Sigmoid colon (tissue), 7 donors: ENCODE measurements at places on chromosomes 1 and 21. TPM values are rescaled to one million over a fixed set of nuclear protein-coding genes. Genes with fewer than 3 reads are reported as not detected.

DNA sequence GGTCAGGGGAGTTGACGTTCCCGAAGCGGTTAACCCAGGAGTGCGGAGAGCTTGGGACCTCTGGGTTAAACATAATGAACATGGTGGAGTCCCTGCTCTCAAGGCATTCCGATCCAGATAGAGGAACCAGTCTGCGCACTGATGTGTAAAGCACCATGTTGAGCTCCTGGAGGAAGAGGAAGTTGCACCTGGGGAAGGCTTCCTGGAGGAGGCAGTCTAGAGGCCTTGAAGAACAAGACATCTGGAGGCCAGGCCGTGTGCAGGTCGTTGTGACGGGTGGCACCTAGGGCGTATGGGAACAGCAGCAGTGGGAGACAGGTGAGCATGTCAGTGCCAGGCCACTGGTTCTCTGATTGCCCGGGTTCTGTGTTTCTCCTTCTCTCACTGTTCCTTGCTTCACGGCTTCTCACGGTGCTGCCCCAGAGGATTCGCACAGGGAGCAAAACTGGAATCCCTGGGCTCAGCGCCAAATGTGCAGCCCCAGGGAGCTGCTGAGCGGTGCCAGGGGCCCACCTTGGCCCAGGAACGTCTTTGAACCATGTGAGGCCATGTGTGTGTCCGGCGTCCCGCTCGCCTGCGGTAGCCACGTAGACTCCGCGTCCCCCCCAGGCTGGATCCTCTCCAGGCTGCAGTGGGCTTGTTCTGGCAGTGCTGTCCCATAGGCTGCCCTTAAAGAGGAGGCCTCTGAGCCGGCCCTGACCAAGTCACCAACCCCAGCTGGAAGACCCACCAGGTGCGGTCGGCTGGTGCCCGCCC, 122.9 kb upstream of the GALNT2 start:
- H3K36me3 ChIP-seq, result no peaks in the 10 kb centered on the region
- H3K27ac ChIP-seq, result no peak overlapping the region
- no peaks in the 10 kb centered on the region for H3K4me1 ChIP-seq
- H3K27me3 ChIP-seq, result no peaks in the 10 kb centered on the region

The CRYAA gene
- total RNA-seq, result not detected

The TMEM51 gene
- total RNA-seq, result 16.6 TPM

DNA sequence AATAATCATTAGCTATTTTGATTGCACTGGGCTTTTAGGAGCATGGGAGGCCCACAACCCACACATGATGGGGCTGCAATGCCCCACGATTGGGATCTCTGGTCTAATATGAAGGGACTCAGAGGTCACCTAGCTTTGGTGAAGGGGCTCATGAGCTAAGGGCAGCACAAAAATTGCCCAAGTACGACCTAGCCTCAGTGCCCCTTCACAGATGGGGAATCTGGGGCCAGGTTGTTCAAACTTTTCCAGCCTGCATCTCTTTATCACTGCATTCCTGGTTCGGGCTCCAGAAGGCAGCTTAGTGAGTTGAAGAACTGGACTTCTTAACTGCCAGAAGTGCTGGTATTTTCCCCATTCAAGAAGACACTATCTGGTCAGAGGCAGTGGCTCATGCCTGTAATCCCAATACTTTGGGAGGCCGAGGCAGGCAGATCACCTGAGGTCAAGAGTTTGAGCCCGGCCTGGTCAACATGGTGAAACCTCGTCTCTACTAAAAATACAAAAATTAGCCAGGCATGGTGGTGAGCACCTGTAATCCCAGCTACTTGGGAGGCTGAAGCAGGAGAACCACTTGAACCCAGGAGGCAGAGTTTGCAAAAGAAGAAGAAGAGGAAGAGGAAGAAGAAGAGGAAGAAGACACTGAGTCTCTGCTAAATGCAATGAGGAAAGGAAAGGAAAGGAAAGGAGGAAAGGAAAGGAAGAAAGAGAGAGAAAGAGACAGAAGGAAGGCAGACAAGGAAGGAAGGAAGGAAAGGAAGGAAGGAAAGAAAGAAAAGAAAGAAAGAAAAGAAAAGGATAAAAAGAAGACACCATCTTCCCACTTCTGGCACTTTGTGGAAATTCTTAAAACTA, 258.5 kb upstream of the IRF2BP2 start:
- H3K27me3 ChIP-seq, result no peaks in the 10 kb centered on the region
- H3K27ac ChIP-seq, result no peak overlapping the region
- H3K4me1 ChIP-seq, result peaks cover 25% of the 10 kb centered on the region
- no peak overlapping the region for H3K4me3 ChIP-seq
- DNase-seq, result no peak
- H3K36me3 ChIP-seq, result no peaks in the 10 kb centered on the region

- H3K36me3 ChIP-seq, result no peaks in the 10 kb centered on the region
- no peaks in the 10 kb centered on the region for H3K27me3 ChIP-seq
- H3K4me3 ChIP-seq, result no peak overlapping the region
- DNase-seq, result no peak
- H3K27ac ChIP-seq, result peak overlapping the region; percentile 70
Measured at GRCh38 chr1:219188331-219188803, 14.7 kb downstream of the LYPLAL1 start.

DNA sequence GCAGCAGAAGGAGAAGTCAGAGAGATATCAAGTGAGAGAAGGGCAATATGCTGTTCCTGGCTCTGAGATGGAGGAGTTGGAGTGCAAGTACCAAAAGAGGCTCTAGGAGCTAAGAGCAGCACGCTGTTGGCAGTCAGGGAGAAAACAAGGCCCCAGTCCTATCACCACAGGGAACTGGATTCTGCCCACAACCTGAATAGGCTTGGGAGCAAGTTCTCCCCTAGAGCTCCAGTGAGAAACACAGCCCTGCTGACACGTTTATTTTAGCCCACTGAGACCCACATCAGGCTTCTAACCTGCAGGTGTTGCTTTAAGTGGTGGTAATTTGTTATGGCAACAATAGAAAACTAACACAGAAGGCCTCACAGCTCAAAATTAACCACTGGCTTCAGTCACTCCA, 31.8 kb upstream of the ZNF644 start:
- H3K4me1 ChIP-seq, result no peaks in the 10 kb centered on the region
- DNase-seq, result no peak
- H3K4me3 ChIP-seq, result no peak overlapping the region
- no peaks in the 10 kb centered on the region for H3K36me3 ChIP-seq
- no peaks in the 10 kb centered on the region for H3K27me3 ChIP-seq
- no peak overlapping the region for H3K27ac ChIP-seq

The PLEKHN1 gene
- total RNA-seq, result not detected

- peaks cover 25% of the 10 kb centered on the region for H3K27me3 ChIP-seq
- H3K4me1 ChIP-seq, result peaks cover 10% of the 10 kb centered on the region
Measured at GRCh38 chr21:45642122-45642813, 1.3 kb upstream of the PCBP3 start.

DNA sequence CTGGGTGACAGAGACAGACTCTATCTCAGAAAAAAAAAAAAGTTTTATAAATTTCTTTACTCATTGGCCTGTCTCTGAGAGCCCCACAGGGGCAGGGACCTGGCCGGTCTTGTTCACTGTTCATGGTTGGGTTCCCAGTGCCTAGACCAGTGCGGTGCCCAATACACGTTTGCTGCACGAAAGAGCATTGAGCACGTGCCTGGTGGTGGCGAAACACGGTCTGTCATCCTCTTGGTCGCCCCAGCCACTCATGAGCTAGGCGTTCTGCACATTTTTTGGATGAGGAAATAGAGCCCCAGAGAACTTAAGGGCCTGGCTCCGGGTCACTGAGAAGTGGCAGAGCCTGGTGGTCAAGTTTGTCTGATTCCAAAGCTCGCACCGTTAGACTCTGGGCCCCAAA, 18.7 kb upstream of the EPHA8 start:
- no peaks in the 10 kb centered on the region for H3K4me1 ChIP-seq
- no peak overlapping the region for H3K27ac ChIP-seq
- H3K4me3 ChIP-seq, result no peak overlapping the region
- no peaks in the 10 kb centered on the region for H3K36me3 ChIP-seq

DNA sequence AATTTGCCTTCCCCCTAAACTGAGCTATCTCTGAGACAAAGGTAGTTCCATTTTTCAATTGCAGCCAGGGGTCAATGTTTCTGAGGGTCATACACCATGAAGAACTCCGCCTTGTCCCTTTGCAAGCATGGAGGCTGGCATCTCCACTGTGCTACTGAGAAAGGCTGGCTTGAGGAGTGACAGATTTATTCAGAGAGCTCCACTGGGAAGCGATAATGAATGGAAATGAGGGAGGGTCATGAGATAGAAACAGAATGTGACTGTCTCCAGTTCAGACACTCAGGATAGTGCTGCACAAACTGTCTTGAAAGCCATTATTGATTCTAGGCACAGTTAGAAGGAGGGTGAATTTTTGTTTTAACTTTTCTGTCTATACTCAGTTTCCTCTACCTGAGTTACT, 197.5 kb downstream of the ZNF326 start:
- H3K36me3 ChIP-seq, result no peaks in the 10 kb centered on the region
- no peak for DNase-seq
- no peaks in the 10 kb centered on the region for H3K4me1 ChIP-seq
- no peak overlapping the region for H3K4me3 ChIP-seq
- H3K27ac ChIP-seq, result no peak overlapping the region

GRCh38 chr1:245691897-245692296, 537.1 kb downstream of the KIF26B start:
- H3K27ac ChIP-seq, result no peak overlapping the region
- no peak overlapping the region for H3K4me3 ChIP-seq
- no peaks in the 10 kb centered on the region for H3K36me3 ChIP-seq
- no peaks in the 10 kb centered on the region for H3K4me1 ChIP-seq
- no peaks in the 10 kb centered on the region for H3K27me3 ChIP-seq

The FAM229A gene
- 13.8 TPM for total RNA-seq

DNA sequence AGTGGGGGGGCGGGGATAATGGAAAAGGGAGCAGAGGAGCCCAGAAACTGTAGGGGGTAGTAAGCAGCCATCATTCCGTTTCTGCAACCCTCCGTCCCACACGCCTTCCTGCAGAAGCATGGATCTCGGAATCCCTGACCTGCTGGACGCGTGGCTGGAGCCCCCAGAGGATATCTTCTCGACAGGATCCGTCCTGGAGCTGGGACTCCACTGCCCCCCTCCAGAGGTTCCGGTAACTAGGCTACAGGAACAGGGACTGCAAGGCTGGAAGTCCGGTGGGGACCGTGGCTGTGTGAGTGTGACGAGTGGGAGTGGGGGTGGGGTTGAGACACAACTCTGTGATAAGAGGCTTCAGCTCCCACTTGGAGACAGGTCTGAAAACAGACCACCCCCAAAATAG, 706 bp downstream of the CREB3L4 start:
- no peaks in the 10 kb centered on the region for H3K27me3 ChIP-seq
- peak; percentile 70 for DNase-seq
- H3K27ac ChIP-seq, result peak overlapping the region; percentile 93
- H3K4me1 ChIP-seq, result peaks cover 31% of the 10 kb centered on the region

GRCh38 chr1:204885288-204885711, 14.6 kb downstream of the NFASC start:
- H3K27me3 ChIP-seq, result no peaks in the 10 kb centered on the region
- H3K27ac ChIP-seq, result peak overlapping the region; percentile 72
- no peak overlapping the region for H3K4me3 ChIP-seq
- DNase-seq, result peak; percentile 78
- H3K36me3 ChIP-seq, result no peaks in the 10 kb centered on the region
- peaks cover 75% of the 10 kb centered on the region for H3K4me1 ChIP-seq

The SERPINC1 gene
- not detected for total RNA-seq

DNA sequence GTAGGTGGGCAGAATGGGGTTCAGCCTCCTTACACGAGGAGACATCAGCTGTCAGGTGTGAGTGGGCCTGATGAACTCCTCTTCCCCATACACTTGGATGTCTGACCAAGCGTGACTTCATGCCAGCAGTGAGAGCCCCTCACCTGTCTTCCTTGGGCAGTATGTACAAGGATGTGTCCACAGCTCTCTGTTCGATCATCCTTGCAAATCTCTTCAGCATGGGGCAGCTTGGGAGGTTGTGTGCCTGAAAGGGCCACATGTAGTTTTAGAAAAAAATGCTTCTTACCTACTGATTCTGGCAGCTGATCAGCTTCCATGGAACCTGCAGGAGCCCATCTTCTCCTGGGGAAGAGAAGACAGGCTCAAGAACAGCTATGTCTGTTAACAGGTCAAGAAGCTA, 18.0 kb downstream of the ACP6 start:
- H3K27me3 ChIP-seq, result no peaks in the 10 kb centered on the region
- DNase-seq, result no peak
- no peaks in the 10 kb centered on the region for H3K4me1 ChIP-seq
- no peak overlapping the region for H3K27ac ChIP-seq
- H3K36me3 ChIP-seq, result peaks cover 80% of the 10 kb centered on the region

The SLC45A1 gene
- total RNA-seq, result 4.8 TPM

The NLRP3 gene
- total RNA-seq, result 2.8 TPM

The TSPAN2 gene
- 61.5 TPM for total RNA-seq

GRCh38 chr21:45055861-45056260, 18.5 kb upstream of the ADARB1 start:
- no peak for DNase-seq
- H3K4me3 ChIP-seq, result no peak overlapping the region
- H3K4me1 ChIP-seq, result peaks cover 9% of the 10 kb centered on the region
- no peaks in the 10 kb centered on the region for H3K36me3 ChIP-seq

The C1orf87 gene
- not detected for total RNA-seq

DNA sequence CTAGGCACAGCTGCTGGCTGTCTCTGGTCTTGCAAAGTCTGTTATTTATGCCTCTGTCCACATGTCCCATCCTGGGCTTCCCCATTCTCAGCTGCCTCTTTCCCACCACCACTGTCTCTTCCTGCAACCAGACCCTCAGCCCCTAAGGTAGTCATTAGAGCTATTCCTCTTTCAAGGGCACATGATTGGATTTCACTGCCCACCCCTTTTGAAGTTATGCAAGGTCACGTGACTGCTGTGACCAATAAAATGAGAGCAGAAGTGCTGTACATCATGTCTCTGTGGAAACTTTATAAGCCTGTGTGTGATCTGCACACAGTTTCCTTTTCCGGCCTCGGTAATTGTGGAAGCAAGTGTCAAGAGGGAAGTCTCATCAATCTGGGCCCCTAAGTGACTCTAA, 136.6 kb upstream of the HMGB4 start:
- H3K4me1 ChIP-seq, result no peaks in the 10 kb centered on the region
- H3K4me3 ChIP-seq, result no peak overlapping the region
- no peaks in the 10 kb centered on the region for H3K36me3 ChIP-seq
- DNase-seq, result no peak
- H3K27me3 ChIP-seq, result no peaks in the 10 kb centered on the region
- no peak overlapping the region for H3K27ac ChIP-seq

DNA sequence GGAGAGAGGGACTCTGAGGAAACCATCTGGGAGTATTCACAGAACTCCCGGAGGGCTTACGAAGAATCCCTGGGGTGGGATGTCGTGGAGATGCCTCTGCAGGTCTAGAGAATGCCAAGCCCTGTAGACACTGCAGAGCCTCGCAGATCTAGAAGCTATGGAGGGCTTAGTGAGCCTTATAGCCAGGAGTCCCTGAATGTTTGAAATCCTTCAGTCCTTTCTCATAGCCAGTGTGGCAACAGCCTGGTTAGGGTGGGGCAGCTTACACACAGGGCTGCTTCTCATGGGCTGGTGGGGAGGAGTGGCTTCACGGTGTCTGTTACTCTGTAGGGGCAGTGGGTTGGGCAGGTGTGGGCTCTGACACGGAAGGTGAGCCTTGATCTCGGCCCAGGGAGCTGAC, 44.2 kb upstream of the KDM4A start:
- peaks cover 48% of the 10 kb centered on the region for H3K36me3 ChIP-seq
- no peak for DNase-seq
- no peaks in the 10 kb centered on the region for H3K27me3 ChIP-seq
- H3K4me1 ChIP-seq, result no peaks in the 10 kb centered on the region
